NCI-H1048 (cell line): ENCODE measurements at places on chromosomes 6 and 20.

DNA sequence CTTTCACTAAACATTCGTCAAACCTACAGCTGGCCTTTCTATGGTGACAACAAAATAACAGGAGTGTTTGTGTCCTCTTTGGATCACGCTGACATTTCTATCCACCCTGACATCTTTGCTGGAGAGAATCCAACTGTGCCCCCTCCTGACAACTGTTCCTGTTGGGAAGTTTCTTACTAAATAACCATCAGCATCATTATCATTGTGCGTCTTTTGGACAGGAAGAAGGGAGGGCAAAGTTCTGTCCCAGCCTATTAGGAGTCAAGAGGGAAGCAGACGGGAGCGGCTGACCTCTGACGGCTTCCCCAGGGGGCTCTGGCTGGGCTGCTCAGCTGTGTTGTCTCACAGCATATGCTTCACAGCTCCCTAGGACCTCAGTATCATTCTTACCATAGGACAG is 195.9 kb upstream of the SULF2 start:
- no peak for DNase-seq

GRCh38 chr6:83083476-83083875 is 16.0 kb downstream of the DOP1A start:
- DNase-seq = no peak

DNA sequence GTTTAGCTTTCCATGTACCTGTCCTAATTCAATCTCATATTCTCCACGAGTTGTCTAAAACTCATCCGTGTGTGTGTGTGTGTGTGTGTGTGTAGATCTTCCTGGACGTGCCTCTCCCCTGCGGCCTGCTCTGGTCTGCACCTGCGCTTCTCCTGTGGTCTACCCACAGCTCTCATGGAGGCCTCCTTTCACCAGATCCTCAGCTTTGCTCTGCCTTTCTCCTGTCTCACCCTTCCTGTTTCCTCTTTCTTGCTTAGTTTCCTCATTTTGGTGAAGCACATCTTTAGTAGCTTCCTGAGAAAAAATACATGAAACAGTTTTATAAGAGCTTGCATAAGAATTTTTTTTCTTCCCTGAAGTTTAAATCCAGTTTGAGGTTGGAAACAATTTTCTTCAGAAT is 18.1 kb downstream of the SLX4IP start:
- DNase-seq = no peak

GRCh38 chr6:129475477-129476247 is 234.3 kb downstream of the ARHGAP18 start:
- DNase-seq = no peak

GRCh38 chr20:19212469-19212815 is at the start of gene SLC24A3:
Gene SLC24A3 (plus strand): TSS chr20:19212642.
- no peak for DNase-seq

- DNase-seq = no peak
Measured at GRCh38 chr6:85005494-85005893, 241.1 kb upstream of the TBX18 start.

DNA sequence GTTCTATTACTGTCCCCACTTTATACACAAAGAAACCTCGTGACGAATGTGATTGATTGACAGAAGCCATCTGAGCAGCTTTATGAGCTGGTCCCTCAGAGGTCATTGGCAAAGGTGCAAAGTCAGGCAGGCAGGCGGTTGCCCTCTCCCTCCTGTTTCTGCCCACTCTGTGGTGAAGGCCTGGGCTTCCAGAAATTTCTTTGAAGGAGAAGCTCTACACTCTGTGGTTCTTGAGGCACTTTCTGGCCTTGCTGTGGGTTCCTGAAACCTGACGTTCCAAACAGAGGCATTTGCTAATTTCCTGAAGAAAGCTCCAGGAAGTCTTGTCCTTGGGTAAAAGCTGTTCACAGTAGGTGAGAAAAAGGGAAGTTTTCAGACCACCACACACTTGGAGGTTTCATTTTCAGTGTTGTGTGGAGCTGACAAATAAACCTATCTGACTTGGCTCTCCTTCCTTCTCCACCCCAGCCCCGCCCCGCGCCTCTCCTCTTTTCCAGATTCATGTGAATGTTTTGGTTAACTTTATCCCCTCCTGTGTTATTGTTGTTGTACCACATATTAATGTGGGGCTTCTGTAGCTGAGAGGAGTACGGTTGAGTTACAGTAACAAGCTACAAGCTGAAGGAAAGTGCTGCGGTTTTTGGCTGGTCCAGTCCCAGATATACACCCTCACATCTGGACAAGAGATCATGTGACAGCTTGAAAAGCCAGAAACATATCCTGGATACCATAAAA is 274.1 kb downstream of the CLIC5 start:
- DNase-seq = no peak

DNA sequence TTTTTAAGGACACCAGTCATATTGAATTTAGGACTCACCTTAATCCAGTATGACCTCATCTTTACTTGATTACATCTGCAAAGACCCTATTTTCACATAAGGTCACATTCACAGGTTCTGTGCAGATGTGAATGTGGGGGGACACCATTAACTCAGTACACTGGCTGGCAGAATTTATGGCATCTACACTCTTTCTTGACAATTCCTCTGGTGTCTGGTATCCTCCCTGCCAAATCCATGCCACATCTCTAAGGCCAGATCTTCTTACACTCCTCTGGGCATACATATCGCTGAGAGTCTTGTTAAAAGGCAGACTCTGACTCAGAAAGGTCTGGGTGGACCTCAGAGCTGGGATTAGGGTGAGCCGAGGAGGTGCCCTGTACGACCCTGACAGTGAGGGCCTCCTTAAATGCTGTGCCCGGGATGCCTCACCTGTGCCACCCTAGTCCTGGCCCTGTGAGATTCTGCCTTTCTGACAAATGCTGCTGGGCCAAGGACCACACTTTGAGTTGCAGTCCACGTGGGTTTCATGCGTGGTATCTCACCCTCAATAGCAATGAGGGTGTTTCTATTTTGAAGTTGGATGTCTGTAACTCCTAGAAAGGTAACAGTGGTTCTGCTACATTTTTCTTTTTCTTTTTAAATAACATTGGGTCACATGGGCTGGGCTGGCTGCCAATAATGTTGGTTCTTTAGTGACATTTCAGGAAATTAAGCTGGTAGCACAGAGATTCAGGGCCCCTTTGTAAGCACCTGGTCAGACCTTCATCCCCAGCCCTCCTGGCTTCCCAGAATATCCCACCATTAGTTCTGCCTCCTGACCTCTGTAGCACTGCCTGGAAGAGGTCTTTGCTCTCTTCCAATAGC is 17.2 kb upstream of the LRRN4 start:
- DNase-seq = no peak

DNA sequence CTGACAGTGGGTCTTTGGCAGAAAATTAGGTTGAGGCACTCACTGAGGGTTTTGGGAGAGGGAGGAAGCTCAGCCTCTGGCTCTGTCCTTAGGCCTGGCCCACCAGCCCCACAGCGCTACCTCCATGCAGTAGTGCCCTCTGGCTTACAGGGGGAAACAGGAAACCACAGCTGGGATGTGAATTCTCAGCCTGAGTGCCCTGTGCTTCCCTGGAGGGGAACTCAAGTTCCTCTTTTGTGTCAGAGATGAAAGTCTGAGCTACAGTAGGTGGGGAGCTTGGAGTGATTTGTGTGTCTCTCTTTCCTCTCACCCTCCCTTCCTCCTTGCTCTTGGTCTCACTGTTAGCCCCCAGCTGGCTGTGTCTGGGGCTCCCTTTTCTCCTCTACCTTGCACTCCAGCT is 48.2 kb upstream of the BLCAP start:
- DNase-seq = no peak

DNA sequence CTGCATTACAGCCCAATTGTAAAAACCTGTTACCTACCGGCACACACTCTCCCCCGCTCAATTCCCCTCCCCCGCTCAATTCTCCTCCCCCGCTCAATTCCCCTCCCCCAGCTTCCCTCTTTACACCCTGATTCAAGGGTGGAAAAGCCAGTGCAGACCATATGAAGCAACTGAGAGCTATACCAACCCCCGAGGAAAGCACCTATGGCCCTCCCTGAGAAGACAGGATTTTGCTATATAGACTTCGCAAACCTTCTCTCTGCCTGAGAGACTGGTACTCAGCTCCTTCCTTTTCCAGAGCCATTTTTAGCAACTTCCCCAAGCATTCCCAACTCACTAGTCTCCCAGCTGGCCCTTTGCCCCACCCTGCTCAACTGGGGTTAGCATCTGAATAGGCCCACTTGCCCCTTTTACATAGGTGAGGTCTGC is 7.6 kb downstream of the GNAS-AS1 start:
- DNase-seq = no peak
